ENCODE measurements at places on chromosomes 11 and 22. TPM values are rescaled to one million over a fixed set of nuclear protein-coding genes. Genes with fewer than 3 reads are reported as not detected.

DNA sequence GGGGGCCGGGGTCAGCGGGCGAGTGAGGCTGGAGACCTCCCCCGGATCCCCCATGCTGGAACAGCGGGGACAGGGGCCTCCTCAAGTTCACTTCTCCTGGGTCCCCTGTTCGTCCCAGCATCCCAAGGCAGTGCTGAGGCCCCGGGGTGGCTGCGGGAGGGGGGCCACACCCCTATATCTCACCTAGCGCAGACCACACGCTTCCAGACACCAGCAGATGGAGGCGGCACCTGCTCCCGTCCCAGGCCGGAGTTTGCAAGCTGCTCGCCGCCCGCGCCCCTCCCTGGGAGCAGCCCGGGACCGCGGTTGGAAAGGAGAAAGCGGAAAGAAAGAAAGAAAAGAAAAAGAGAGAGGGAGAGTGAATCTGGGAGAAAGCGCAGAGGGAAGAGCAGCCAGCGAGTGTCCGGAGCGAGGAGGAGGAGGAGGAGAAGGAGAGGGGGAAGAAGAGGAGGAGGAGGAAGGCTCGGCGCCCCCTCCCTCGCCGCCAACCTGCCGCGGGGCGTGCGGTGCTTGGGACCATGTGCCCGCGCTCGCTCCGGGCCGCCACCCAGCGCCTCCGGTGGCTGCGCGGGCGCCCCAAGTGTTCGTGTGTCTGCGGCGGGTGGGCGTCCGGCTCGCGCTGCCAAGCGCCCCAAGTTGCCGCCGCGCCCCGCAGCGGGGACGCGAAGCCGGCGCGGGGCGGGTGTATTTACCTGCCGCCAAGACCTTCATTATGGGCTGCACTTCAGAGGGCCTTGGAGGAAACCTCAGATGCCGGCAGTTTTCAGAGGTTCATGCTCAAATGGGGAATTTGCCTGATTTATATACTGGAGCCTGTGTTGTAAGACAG, at the start of gene LIF:
LIF (minus strand) TSS at position 775 of the 829 bp plus-strand sequence; CDS start at position 711, 64 bp downstream.
- no peak for DNase-seq

DNA sequence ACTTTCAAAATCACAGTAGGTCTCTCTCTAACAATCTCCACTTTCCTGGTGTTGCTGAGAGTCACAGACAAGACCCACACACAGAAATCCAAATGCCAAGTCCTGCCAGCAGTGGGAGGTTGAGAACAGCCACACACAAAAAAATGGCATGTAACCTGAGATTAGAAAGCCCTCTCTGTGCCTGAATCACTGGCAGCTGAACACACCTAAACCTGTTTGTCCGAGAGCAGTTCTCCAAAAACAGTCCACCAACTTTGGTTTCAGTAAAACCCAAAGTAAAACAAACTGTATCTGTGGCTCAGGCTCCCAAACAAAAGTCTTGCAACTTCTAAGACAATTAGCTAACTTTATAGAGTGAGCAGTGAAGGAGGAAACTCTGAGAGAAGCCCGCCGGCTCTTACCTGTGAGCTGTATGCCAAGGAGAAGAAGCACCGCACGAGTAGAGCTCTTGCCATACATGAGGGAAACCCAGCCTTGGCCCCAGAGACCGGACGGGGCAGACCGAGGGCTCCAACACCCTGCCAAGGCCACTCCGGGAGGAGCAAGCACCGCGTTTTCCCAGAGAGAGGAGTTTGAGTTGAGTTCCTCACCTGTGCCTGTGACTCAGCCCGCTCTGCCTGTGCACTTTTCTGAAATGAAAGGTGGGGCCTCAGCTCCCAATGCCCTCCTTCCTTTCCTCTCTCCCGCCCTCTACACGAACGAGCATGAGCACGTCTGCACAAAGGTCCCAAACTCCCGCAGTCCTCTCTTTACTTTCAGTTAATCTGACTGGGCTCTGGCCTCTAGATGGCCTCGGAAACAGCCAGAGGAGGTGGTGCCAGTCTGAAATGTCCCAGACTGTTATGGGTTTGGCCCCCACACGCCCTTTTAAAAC, at the start of gene MPZL2:
MPZL2 (minus strand) TSS at position 603 of the 874 bp plus-strand sequence; CDS start at position 459, 144 bp downstream.
- DNase-seq: no peak

The MACROD1 gene
- polyA plus RNA-seq: 1.5 TPM

DNA sequence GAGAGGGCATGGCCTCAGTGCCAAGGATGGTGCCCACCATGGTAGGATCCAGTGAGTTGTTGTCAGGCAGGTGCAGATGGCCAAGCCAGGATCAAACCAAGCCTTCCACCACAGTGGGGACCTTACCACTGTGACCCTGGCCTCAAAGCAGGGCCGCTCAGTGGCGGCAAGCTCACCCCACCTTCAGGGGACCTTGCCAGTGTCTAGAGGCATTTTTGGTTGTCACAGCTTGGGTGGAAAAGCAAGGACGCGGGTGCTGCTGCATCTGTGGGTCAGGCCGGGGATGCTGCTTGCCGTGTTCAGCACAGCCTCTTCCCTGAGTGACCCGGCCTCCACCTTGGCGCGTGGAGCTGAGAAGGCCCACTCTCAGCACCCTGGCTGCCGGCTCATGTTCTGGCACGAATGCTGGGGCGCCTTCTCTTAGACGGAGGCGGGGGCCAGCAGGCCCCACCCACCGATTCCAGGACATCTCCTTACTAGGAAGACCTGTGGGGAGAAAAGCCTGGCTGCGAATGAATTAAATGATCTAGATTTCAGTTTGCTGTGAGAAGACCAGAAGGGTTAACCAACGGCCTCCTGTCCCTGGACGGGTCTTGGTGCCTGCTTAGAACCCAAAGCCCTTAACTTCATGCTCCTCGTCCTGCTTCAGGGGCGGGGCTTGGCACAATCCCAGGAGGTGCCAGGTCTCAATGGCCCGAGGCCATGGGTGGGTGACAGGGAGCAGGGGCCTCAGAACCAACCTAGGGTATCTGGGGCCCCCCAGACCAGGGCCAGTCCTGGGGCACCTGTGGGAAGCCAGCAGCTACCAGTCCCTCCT, 18.9 kb downstream of the TRMU start:
- no peak for DNase-seq

The POU2AF1 gene
- polyA plus RNA-seq: 0.12 TPM
